Uterus (tissue), 4 donors: ENCODE measurements at places on chromosomes 6 and 20. TPM values are rescaled to one million over a fixed set of nuclear protein-coding genes. Genes with fewer than 3 reads are reported as not detected.

- DNase-seq, result no peak
These were observed 10.2 kb upstream of the DNAJC5 start for GRCh38 chr20:63884506-63885263.

- DNase-seq, result no peak
These were observed 161.4 kb upstream of the PMEPA1 start for GRCh38 chr20:57871237-57871632.

DNA sequence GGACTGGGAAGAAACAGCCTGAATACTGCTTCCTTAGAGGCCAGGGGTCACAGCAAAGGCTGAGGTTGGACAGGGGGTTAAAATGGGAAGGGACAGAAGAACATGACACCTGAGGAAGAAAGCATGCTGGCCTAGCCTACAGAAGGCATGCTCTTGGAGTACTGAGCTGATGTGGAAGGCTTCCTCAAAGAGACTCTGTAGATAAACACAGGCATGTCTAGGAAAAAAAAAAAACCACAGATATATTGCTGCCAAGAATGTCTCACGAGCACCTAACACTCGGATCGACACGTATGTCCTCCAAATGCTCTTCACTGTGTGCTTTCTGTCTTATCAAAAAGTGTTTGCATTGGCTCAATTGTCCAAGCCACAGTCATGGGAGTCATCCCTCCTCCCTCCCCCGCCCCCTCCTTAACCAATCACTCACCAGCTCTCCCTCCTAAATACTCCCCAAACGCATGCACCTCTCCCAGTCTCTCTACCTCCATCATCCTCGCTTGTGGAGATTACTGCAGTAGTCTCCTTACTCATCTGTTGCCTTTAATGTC, 101.1 kb upstream of the LRFN2 start:
- no peak for DNase-seq

- no peak for DNase-seq
These were observed 168.9 kb downstream of the PHF3 start for GRCh38 chr6:63804381-63804956.

Gene VWA7
- total RNA-seq, result 24.1 TPM

- DNase-seq, result no peak
These were observed 55.7 kb upstream of the NOP56 start for GRCh38 chr20:2596673-2597279.

- no peak for DNase-seq
These were observed 5.4 kb downstream of the FBXL4 start for GRCh38 chr6:98942263-98942803.

- no peak for DNase-seq
These were observed 2.2 kb downstream of the HAO1 start for GRCh38 chr20:7938058-7938457.

GRCh38 chr20:54346276-54346675, 129.1 kb upstream of the DOK5 start:
- DNase-seq, result no peak

Gene IL20RA
- total RNA-seq, result 0.88 TPM

Gene ZBTB12
- total RNA-seq, result 11.0 TPM

Gene CGA
- total RNA-seq, result not detected

Gene CCDC170
- total RNA-seq, result 0.29 TPM

Gene CASS4
- total RNA-seq, result 9.1 TPM

GRCh38 chr20:10708351-10709185, 34.8 kb upstream of the JAG1 start:
- DNase-seq, result no peak
